Cortex of kidney (tissue), 1 donor: ENCODE measurements at places on chromosomes 4 and X.

GRCh38 chr4:2408401-2408958, 10.0 kb downstream of the ZFYVE28 start:
- no peak for DNase-seq

GRCh38 chr4:153755186-153755585, 4.6 kb downstream of the RNF175 start:
- DNase-seq: no peak

- no peak for DNase-seq
Observed at GRCh38 chrX:50952406-50952805, 41.9 kb downstream of the BMP15 start.

GRCh38 chrX:114985967-114986592, 31.3 kb downstream of the IL13RA2 start:
- DNase-seq: no peak

GRCh38 chr4:180766944-180767729, 1476.1 kb upstream of the TENM3 start:
- no peak for DNase-seq

- no peak for DNase-seq
Observed at GRCh38 chr4:3405176-3405575, 36.6 kb upstream of the HGFAC start.

DNA sequence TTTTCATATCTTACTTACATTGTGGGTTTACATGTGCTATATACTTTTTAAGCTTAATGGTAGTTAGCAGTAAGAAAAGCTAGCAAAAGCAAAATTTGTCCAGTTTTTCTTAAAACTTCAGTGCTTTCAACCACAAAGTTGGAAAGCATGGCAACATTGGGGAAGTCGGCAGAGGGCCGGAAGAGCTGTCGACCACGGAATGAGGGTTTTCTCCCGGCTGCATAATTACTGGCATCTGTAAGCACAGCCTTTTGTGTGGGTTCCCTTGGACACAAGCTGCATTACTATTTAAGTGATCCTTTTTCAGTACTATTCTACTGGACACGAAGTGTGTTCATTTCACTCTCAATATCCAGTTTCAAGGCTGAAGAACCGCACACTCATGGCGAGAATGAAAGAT, 560.4 kb downstream of the ANKRD50 start:
- no peak for DNase-seq

DNA sequence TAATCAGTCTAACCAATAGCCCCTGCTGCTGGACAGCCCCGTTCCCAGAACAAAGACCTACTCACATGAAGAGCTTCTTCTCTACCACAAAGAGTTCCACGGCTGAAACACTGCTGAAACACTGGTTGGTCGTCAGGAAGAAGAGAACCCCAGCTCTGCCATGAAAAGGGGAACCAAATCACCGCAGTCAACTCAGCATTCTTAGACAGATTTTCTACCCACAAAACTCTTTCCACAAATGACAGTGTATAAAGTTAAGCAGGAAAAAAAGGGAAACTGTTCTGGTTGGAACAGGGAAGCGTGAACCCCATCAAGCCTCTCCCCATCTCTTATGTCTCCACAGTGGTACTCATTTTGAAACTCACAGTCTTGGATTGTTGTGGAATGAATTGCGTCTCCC, 57.3 kb downstream of the ABCG2 start:
- no peak for DNase-seq

DNA sequence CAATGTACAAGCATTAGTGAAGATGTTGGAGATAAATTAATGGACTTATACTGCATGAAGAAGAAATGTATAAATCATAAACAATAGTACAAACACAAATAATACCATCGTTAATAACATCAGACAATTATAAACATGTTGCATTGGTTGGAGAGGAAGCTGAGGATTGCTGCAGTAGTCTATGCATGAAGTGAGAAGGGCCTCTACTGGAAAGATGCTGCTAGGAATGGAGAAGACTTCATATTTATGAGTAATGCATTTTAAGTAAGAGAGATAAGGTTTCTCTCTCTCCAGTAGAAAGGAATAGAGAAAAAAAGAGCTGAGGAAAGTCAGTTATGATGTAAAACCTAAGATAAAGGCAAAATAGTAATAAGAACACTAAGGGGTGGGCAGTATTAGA, 247.8 kb downstream of the GRID2 start:
- DNase-seq: no peak

GRCh38 chr4:168631241-168632162, 134.7 kb downstream of the PALLD start:
- no peak for DNase-seq

- no peak for DNase-seq
Observed at GRCh38 chr4:2790583-2791517, 2.0 kb upstream of the SH3BP2 start.

GRCh38 chr4:55851885-55852284, 1.6 kb upstream of the EXOC1 start:
- DNase-seq: no peak

DNA sequence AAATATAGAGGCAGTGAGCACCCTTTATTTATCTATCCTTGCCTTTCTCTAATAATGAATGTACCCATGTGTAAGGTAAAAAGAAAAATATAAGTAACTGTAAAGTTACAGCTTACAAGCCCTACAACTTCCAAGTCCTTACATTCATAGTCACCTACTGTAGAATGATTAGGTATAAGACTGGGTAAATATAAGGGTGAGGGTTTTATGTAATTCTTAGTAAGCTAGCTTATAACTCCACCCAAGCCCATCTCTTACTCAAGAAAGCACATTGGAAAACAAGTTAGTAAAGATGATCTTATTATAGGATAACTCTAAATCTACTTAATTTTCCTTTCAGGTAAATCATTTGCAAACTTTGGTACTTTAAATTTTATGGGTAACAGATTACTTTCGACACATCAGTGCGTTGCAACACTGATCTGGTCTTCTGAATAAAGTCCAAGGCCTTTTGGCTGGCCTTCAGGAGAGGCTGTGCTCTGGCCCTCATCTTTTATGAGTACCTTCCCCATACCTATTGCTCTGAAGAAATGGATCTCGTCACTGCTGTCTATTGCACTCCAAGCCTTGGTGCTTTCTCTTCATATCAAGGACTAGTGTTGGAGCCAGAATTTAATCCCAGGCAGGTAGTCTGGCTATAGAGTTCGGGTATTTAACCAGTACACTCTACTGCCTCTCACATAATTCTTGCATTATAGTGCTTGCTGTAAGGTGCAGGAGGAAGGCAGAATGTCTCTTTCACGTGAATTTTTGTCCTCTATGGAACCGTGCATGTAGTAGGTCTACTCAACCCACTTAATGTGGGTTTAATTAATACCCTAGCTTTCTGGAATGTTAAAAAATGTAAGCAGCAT, 443.6 kb upstream of the AR start:
- DNase-seq: no peak

DNA sequence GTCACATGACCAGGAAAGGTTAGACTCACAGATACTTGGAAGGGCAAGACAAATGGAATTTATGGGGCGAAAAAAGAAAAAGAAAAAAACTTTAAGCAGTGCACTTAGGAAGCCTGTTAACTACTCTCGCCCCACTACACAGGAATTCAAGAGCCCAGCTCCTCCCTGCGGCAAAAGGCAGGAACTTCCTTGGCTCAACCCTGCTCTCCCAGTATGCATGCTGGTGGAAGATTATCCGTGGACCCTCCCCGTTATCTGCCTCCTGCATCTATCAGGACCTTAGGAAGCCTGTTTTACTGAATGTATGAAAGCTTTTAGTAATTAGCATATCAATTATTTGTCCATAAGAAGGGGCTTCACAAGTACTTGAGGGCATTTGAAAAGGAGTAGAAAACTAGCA, 40.1 kb upstream of the RPA4 start:
- no peak for DNase-seq

GRCh38 chr4:154305616-154306015, 186.0 kb downstream of the DCHS2 start:
- no peak for DNase-seq

DNA sequence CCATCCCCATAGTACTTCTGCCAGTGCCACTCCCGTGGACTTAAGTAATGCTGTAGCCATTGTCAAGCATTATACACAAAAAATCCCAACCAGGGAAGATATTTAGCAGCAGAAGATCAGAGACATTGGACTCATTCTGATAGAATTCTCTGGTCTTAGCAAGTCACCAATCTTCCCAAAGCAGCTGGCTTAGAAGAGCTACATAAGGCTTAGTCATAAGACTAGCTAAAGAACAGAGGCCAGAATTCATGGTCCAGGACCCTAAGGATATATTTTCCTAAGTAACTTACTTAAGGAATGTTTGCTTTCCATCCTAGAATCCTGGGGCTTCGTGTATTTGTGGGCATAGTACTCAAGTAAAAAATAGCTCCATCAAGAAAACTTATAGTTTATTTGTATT, 100.3 kb upstream of the SLIT2 start:
- no peak for DNase-seq

DNA sequence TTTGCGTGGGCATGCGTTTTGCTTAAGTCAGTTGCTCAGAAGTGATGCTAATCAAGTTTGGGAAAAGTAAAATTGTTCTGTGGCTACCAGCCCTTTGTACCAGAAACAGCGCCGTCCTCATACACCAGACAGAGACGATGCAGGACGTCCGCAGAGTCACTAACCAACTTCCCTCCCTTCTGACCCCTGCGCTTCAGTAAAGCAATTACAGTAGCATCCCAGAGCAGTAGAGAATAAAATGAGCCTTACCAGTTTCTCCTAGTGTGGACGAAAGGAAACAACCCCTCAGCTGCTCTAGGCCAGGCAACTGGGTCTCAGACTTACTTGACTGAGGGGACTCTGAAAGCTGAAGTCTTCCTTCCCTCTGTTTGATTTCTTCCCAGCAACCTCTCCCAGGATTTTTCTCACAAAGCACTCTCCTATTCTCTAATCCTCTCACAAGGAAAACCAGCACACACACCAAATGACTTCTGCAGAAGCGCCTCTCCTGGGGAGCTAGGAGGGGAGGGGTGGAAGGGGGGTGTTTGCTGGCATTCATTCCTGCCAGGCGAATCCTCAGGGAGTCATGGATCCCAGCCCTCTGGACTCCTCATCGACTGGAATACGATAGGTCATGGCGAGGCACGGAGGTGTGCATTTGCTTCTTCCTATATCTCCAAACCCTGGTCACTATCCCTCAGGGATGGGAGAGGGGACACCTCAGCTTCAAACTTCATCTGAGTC, 56.0 kb upstream of the MID1 start:
- DNase-seq: no peak

DNA sequence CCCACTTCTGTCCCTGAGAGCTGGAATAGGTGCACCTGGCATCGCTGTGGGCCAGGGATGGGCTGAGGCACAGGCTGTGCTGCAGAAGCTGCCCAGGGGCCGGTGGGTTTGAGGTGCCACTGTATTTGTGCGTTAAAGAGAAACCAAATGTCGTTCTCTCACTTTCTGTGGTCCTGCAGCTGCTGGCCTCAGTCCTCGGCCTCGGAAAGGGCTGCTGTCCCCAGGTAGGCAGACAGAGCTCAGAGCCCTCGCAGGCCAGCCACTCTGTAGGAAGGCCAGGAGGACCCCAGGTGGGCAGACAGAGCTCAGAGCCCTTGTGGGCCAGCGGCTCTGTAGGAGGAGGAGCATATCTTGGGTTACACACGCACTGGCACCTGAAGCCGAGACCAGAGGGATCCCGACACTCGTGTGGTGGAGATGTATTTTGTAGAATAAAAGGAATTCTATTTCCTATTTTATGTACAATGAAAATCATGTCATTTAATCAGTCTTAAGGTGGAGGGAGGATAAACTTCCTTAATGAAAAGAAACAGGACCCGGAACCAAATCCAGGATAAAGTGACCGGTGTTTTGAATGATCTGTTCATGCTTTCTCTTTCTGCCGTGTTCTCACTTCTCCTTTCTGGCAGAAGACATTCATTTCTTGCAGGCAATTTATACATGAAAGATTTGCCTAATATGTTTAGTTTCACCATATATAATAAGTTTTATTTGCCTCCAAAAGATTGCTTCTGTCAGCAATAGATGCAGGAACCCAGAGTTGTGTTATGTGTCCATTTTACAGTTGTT, 54.4 kb upstream of the HGFAC start:
- DNase-seq: no peak

DNA sequence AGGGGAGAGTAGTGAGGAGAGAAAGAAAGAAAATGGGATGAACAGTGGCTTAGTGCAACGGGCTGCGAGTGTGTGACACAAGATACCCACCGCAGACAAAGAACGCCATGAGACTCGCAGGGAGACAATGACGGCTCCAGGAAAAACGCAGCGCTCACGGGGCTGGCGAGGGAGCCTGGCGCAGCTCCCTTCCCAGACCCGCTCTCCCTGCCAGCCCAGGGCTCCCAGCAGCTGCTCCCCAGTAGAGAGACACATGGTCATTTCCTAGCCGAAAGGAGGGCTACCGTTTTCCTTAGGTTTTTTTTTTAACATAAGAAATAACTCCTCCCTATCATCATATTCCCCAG, 149.5 kb downstream of the MAML3 start:
- DNase-seq: no peak

DNA sequence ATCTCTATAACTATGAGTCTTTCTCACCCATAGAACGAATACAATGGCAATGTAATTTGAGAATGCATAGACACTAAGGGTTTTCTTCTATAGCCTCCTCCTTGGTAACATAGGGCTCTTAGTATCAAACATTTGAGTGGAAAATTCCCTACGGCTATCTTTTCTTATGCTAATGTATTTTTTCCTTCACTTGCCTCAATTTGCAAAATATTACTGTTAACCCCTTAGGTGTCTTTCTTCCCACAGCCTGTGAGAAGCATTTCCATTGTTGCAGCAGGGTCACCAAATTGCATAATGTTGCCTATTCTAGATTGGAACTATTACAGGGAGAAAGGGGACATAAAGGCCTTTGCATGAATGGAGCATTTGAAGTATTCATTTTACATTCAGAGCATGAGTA, 140.5 kb upstream of the RAPGEF2 start:
- no peak for DNase-seq

GRCh38 chr4:19301527-19301926, 950.2 kb upstream of the SLIT2 start:
- no peak for DNase-seq

- no peak for DNase-seq
Observed at GRCh38 chr4:161320377-161320776, 843.4 kb downstream of the FSTL5 start.

DNA sequence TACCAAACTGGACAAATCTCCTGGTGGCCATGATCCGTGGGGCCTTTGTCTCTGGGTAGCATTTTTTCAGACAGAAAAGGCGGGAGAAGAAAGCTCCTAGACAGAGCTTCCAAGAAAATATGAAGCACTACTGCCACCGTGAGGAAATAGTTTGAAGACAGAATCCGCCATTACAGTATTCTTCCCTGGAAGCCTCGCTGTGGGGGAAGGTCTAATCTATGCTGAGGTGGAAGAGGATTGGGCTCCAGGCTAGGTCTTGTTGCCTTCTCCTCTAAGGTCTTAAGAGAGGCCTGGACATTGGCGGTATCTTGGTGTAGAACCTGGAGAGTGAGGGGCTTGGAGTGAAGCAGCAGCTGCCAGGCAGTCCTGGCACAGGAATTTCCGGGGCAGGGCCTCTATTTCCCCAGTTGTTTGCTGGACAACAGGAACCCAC, 218.9 kb downstream of the OR13H1 start:
- no peak for DNase-seq

DNA sequence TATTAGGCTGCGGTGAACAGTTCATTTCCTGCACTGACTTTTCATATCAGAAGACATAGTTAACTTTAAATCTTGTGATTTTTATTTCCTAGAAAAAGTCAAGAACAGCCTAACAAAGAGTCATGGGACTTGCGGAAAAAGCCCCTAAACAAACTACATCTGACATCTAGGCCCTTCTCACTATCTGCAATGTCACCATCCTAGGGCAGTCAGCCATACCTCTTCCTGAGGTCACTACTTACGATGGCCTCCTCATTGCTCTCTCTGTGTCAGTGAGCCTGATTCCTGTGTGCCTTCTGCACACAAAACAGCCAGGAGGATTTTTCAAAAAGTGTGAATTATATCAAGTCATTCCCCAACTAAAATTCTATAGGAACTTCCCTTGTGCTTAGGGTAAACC, 22.4 kb upstream of the KIT start:
- no peak for DNase-seq
